Stimulated activated CD4-positive, alpha-beta T cell treated with anti-CD3 and anti-CD28 coated beads, Interleukin-2, amount 100 ng/mL, for 48 hours (primary cell): ENCODE measurements at places on chromosomes 16 and 17.

GRCh38 chr16:55497558-55497957 lies 11.3 kb upstream of the LPCAT2 start:
- no peak for DNase-seq

- DNase-seq: no peak
Measured at GRCh38 chr16:89958068-89958467, 9.5 kb downstream of the DEF8 start.

DNA sequence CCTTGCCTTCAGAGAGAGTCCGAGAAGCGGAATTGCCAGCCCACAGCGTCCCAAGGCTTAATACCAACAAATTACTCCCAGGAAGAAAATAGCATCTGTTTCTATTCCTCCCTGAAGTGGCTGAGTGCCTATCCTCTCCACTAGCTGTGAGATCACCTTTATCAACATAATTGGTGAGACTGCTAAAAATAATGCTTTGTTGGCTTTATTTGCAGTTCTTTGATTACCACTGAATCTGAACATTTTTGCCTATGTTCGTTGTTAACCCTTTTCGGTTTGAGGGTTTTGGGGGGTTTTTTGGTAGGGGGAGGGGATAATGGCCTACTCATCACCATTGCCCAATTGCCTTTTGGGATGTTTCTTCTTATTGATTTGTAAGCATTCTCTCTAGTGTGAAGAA lies 31.0 kb downstream of the MMP15 start:
- no peak for DNase-seq

- no peak for DNase-seq
Measured at GRCh38 chr16:87460936-87461335, 31.9 kb downstream of the ZCCHC14 start.

DNA sequence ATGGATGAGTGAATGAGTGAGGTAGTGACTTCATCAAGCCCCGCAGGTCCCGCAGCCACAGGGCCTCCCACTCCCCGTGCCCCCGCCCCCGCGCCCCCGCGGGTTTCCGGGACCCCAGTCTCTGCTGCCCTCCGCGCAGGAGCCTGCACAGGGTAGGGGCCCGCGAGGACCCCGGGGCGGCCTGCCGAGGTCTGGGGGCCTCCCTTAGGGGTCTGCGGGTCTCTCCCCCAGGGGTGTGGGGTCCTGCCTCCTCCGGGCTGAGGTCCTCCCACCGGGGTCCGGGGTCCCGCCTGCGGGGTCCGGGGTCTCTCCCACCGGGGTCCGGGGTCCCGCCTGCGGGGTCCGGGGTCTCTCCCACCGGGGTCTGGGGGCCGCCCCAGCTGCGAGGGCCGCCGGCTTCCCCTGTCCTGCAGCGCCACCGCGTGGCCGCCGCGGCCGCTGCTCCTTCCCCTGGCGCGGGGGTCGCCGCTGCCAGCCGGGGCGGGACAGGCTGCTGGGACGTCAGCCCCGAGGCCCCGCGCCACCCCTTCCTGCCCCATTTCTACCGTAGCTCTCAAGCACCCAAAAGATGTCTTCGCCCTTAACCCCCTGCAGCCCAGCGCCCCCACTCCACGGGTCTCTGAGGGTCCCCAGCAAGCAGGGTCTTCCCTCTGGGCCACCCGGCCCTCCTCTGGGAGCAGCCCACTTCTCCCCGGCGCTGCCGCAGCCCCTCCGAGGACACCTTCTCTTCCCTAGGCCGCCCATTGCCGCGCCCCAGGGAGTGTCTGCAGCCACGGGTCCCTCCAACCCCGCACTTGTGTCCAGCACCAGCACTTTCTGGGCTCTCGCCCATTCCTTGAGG lies 10.4 kb upstream of the CHMP6 start:
- DNase-seq: peak; percentile 54

GRCh38 chr16:79165506-79165905 lies 435.0 kb downstream of the MAF start:
- no peak for DNase-seq

DNA sequence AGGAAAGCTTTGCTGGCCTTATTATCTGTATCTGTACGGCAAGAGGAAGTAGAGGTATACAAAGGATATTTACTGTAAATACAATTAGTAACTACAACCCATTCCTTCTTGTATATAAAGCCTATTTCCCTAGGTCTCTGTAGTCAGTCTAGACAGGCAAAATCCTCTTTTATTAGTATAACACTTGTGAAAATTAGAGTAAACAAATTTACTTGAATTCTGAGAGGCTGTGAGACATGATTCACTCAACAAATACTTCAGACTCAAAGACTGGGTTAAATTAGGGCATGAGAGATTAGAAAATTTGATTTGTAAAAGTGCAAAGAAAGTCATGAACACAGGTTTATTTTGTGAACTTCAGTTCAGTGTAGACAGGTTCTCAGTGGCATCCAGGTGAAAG lies 30.9 kb upstream of the CDH8 start:
- DNase-seq: no peak

DNA sequence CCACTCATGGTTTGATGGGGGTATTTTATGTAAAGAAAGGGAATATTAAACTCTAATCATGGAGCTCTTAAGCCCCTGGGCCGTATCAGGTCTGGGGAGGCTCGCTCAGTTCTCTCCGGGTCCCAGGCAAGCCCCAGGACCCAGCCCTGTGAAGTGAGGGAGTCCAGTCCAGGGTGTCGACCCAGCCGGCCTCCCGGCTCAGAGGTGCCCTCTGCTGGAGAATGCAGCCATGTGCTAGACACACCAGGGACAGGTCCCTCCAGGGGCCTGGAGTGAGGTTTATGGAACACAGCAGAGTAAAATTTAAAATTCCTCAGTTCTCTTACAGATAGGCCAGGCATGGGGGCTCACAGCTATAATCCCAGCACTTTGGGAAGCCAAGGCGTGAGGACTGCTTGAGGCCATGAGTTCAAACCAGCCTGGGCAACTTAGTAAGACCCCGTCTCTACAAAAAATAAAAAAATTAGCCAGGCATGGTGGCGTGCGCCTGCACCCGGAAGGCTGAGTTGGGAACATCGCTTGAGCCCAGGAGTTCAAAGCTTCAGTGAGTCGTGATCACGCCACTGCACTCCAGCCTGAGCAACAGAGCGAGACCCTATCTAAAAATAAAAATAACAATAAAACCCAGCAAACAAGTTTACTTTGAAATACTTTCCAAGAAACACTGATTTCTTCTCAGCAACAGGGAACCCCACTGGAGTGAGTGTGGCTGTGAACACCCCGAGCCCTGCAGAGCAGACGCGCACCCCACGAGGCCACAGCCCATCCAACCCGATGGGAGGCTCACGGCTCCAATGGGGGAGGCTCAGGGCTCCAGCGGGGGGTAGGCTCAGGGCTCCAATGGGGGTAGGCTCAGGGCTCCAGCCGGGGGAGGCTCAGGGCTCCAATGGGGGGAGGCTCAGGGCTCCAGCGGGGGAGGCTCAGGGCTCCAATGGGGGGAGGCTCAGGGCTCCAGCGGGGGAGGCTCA lies 72.2 kb downstream of the ZNF778 start:
- peak; percentile 74 for DNase-seq

- DNase-seq: no peak
Measured at GRCh38 chr16:5715155-5715554, 617.6 kb upstream of the EEF2KMT start.

GRCh38 chr16:11583166-11583565 lies 3.6 kb downstream of the LITAF start:
- no peak for DNase-seq
